H1 (cell line): ENCODE measurements at places on chromosomes 2 and 18. TPM values are rescaled to one million over a fixed set of nuclear protein-coding genes. Genes with fewer than 3 reads are reported as not detected.

- H3K36me3 ChIP-seq = peaks cover 30% of the 10 kb centered on the region
- no peak overlapping the region for H3K27ac ChIP-seq
- H3K27me3 ChIP-seq = no peaks in the 10 kb centered on the region
- H3K4me1 ChIP-seq = no peaks in the 10 kb centered on the region
These were observed 66.0 kb downstream of the KCTD18 start for GRCh38 chr2:200443916-200444315.

GRCh38 chr2:238854246-238854645 lies 6.4 kb downstream of the TWIST2 start:
- H3K27ac ChIP-seq = no peak overlapping the region
- no peak overlapping the region for H3K4me3 ChIP-seq
- peaks cover 25% of the 10 kb centered on the region for H3K27me3 ChIP-seq
- no peaks in the 10 kb centered on the region; the same call in none of the 2 replicates for H3K4me1 ChIP-seq

- no peaks in the 10 kb centered on the region for H3K27me3 ChIP-seq
- no peak overlapping the region for H3K4me3 ChIP-seq
- H3K27ac ChIP-seq = no peak overlapping the region
- peaks cover 2% of the 10 kb centered on the region for H3K4me1 ChIP-seq
These were observed 125.8 kb upstream of the TNP1 start for GRCh38 chr2:216985658-216986141.

DNA sequence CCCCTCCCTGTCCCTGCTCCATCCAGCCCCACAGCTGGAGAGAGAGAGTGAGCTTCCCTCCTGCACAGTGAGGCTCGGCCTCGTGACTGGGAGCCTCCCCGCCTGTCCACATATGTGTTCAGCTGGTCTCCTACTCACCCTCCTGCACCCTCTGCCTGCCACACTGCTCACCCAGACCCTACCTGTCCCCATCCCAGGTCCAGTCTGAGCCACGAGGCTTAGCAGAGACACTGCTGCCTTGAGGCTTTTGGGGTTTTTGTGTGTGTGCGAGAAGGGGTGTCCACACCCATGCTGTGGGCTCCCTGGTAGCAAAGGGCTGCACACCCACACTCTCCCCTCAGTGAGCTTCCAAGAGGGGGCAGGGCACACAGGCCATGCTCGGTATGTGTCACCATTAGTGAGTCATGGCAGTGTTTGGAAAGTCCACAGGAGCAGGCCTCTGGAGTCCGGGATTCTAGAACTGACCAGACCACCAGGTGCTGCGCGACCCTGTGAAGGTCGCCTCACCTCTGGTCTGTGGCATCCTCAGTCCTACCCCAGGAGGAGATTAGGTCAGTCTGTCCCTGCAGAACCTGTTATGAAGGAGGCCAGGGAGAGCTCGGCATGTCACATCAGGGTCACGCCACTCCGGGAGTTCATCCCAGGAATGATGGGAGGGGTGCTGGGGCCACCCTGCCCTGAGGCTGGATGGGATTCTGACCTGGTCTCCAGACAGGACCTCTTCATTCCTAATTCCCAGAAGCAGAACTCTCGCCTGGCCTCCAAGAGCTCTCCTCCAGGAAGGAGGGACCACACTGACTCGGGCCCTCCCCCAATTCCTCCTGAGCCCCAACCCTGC lies 39.9 kb upstream of the SMAD7 start:
- no peaks in the 10 kb centered on the region for H3K4me1 ChIP-seq
- no peak overlapping the region for H3K4me3 ChIP-seq
- H3K27me3 ChIP-seq = no peaks in the 10 kb centered on the region; the same call in 1 of the 2 replicates
- no peak for DNase-seq

The LTBP1 gene
- 23.8 and 24.7 TPM in 2 replicates for total RNA-seq

DNA sequence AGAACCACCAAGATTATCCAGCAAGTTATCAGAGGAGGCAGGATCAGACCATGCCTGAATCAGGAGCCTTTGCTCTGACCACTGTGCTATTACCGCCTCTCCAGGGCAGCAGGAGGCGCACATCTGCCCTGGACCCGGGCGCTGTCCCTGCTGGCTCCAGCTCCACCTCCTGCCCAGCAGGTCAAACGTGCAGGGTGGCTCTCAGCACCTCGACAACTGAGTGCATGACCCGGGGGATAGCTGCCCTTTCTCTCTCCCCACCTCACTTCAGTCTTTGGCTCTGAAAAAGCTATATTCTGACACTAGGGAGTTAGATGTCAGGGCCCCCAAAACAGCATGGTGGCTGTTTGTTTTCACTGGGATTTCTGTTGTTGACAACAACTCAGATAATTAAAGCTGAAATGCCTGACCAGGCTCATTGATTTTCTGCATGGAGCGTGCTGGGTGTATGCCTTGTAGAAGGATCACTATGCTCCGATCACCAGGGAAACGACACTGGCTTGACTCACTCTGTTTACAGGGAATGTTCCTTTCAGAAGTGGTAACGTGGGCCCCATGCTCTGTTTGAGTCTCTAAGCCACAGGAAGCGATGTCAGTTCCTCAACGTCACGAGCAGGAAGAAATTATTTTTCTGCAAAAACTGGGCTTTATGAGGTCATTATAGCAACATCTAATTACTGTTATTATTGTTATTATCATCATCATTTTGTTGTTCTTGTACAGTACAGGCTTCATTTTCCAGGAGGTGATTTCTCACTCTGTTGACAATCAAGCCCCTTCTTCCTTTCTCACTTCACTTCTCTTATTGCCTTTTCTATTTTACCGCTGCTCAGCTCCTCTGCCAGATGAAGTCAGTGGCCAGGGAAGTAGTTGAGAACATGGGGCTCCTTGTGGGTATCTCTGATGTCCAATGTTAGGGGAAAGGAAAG lies 125.6 kb downstream of the PLB1 start:
- no peaks in the 10 kb centered on the region for H3K27me3 ChIP-seq
- H3K4me3 ChIP-seq = no peak overlapping the region
- H3K36me3 ChIP-seq = no peaks in the 10 kb centered on the region
- H3K27ac ChIP-seq = no peak overlapping the region
- DNase-seq = peak; percentile 56

- 0 out of 2 replicates have a peak, but pooled peaks cover 3% of the 10 kb centered on the region for H3K27me3 ChIP-seq
- no peak overlapping the region for H3K4me3 ChIP-seq
- H3K4me1 ChIP-seq = no peaks in the 10 kb centered on the region
- no peaks in the 10 kb centered on the region for H3K36me3 ChIP-seq
These were observed 182.9 kb upstream of the ID2 start for GRCh38 chr2:8498994-8499393.

DNA sequence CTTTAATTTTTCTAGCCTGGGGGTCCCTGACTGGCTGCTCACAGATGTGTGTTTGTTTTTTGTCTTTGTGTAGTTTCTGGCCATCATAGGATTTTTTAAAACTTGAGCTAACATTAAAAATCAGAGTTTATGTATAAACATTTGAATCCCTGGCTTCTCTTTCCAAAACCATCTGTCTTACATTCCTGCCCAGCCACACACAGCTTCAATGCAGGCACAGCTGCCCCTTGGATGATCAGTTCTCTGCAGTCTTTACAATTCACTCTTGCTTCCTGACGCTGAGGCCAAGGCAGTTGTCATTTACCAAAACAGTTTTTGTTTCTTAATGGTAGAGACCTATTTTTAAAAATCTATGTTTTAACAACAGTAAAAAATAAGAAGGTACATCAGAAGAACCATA lies 169.2 kb upstream of the LRRTM1 start:
- no peak for DNase-seq
- H3K36me3 ChIP-seq = no peaks in the 10 kb centered on the region
- no peak overlapping the region for H3K4me3 ChIP-seq
- no peak overlapping the region for H3K27ac ChIP-seq
- no peaks in the 10 kb centered on the region for H3K27me3 ChIP-seq

DNA sequence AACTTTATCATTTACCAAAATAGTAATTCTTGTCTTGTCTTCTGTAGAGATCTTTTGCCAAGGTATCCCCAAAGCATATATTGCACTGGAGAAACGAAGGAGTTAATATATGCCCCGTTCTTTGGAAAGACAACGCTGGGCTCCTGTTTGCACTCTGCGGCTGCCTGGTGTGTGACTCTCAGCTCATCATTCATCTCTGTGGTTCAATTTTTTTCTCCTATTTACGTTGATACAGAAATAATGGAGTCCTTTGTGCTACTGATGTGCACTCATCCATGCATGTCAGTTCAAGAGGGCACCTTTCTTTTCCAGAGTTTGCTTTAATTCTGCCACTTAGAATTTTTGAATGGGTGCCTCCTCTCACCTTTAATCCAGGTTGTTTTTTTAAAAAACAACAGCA lies 655.5 kb downstream of the DCDC2C start:
- H3K27me3 ChIP-seq = no peaks in the 10 kb centered on the region
- DNase-seq = no peak
- no peak overlapping the region for H3K4me3 ChIP-seq
- no peak overlapping the region for H3K27ac ChIP-seq
- no peaks in the 10 kb centered on the region for H3K4me1 ChIP-seq

DNA sequence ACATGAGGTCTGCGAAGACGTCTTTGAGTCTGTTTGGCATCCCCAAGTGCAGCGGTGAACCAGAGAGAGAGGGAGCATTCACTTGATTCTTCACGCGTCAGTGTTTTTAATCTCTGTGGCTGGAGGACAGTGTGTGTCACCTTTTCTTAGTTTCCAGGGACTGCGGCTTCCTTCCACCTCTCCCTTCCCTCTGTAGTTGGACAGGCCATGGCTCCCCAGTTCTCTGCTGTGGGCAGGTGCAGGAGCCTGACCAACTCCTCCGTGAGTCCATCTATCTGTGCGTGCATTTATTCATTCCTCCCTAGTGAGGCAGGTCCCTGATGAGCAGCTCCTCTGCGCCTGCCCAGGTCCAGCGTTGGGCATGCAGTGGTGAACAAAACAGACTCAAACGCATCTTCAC lies 42.9 kb downstream of the AGAP1 start:
- H3K4me1 ChIP-seq = peaks cover 9% of the 10 kb centered on the region
- no peak overlapping the region for H3K27ac ChIP-seq
- DNase-seq = no peak
- no peaks in the 10 kb centered on the region for H3K27me3 ChIP-seq
- no peak overlapping the region for H3K4me3 ChIP-seq
- no peaks in the 10 kb centered on the region for H3K36me3 ChIP-seq

- H3K4me3 ChIP-seq = no peak overlapping the region
- no peaks in the 10 kb centered on the region for H3K36me3 ChIP-seq
- no peaks in the 10 kb centered on the region for H3K4me1 ChIP-seq
- DNase-seq = no peak
- no peak overlapping the region for H3K27ac ChIP-seq
- H3K27me3 ChIP-seq = no peaks in the 10 kb centered on the region
These were observed 779.9 kb upstream of the CNTNAP5 start for GRCh38 chr2:123245156-123245555.

- DNase-seq = no peak
- H3K4me3 ChIP-seq = no peak overlapping the region
- H3K4me1 ChIP-seq = no peaks in the 10 kb centered on the region
- H3K27me3 ChIP-seq = no peaks in the 10 kb centered on the region
- H3K36me3 ChIP-seq = no peaks in the 10 kb centered on the region
These were observed 138.9 kb upstream of the CAVIN2 start for GRCh38 chr2:191985740-191986139.

The RESP18 gene
- total RNA-seq = not detected in 2 replicates

GRCh38 chr2:215140166-215140707 lies 1.8 kb upstream of the ABCA12 start:
- H3K4me1 ChIP-seq = no peaks in the 10 kb centered on the region
- no peak for DNase-seq
- H3K27ac ChIP-seq = no peak overlapping the region
- no peaks in the 10 kb centered on the region for H3K27me3 ChIP-seq

GRCh38 chr2:215365184-215365658 lies 53.4 kb downstream of the ATIC start:
- H3K27me3 ChIP-seq = no peaks in the 10 kb centered on the region
- no peak overlapping the region for H3K4me3 ChIP-seq
- no peaks in the 10 kb centered on the region for H3K4me1 ChIP-seq
- H3K36me3 ChIP-seq = no peaks in the 10 kb centered on the region
- H3K27ac ChIP-seq = no peak overlapping the region

DNA sequence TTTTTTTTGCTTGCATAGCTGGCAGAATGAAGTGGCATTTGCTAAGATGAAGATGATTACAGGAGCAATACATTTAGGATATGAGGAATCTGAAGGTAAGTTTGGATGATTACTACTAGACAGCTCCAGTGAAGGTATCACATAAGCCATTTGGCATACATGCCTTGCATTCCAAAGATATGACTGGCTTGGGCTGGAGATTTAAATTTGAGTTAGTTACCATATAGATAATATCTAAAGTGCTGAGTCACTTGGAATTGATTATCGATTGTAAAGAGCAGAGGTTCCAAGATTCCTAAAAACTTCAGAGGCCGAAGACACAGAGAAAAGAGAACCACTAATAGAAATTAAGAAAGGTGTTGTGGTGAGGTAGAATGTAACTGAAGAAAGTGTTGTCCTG lies 1026.4 kb downstream of the DSC3 start:
- no peaks in the 10 kb centered on the region for H3K36me3 ChIP-seq
- no peak overlapping the region for H3K27ac ChIP-seq
- H3K4me3 ChIP-seq = no peak overlapping the region
- DNase-seq = no peak

DNA sequence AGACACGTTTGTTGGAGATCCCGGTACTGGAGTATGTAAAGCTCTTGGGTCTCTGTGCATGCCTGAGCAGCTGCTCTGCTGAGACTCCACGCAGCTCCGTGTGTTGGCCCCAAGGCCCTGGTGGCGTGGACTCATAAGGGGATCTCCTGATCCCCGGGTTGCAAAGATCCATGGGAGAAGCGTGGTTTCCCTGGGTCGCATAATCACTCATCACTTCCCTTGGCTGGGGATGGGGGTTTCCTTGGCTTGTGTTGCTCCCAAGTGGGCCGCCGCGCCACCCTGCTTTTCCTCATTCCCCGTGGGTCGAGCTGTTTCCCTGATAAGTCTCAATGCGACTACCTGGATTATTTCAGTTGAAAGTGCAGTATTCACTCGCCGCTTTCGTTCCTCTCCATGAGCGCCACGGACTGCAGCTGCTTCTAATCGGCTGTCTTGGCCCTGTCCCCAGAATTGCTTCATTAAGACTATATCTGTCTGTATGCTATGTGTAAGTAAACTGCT lies 76.0 kb downstream of the EPC2 start:
- no peak overlapping the region for H3K4me3 ChIP-seq
- no peaks in the 10 kb centered on the region for H3K27me3 ChIP-seq
- no peak overlapping the region for H3K27ac ChIP-seq
- H3K4me1 ChIP-seq = no peaks in the 10 kb centered on the region; the same call in 1 of the 2 replicates

The M1AP gene
- total RNA-seq = 4.8 and 5.1 TPM in 2 replicates

GRCh38 chr18:48786455-48787202 lies 164.1 kb downstream of the SMAD7 start:
- no peaks in the 10 kb centered on the region for H3K27me3 ChIP-seq
- DNase-seq = no peak
- no peaks in the 10 kb centered on the region for H3K36me3 ChIP-seq
- H3K27ac ChIP-seq = no peak overlapping the region
- H3K4me1 ChIP-seq = no peaks in the 10 kb centered on the region

DNA sequence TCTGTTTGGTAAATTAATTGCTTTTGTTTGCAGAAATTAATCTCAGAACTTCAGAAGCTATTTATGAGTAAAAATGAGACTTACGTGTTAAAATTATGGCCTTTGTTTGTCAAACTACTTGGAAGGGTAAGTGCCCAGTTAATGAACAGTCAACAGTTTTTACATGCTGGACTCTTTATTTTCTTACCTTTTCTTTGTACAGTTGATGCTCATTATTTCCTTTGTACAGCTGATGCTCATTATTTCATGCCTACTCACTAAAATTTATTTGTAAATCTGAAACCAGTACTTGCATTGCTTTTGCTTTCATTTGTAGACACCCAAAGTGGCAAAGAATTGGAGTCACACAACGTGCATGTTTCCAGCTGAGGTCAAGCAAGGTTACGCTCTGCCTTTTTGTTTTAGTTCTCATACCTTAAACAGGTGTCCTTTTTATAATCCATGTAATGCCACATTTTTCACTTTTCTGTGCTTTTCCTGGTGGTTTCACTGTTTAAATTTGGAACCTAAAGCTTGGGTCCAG lies 13.3 kb downstream of the RIF1 start:
- H3K4me1 ChIP-seq = no peaks in the 10 kb centered on the region
- H3K27me3 ChIP-seq = no peaks in the 10 kb centered on the region
- H3K4me3 ChIP-seq = no peak overlapping the region
- H3K36me3 ChIP-seq = peaks cover 40% of the 10 kb centered on the region
- DNase-seq = no peak
